Erythroblast (primary cell): ENCODE measurements at places on chromosomes 6 and 20.

DNA sequence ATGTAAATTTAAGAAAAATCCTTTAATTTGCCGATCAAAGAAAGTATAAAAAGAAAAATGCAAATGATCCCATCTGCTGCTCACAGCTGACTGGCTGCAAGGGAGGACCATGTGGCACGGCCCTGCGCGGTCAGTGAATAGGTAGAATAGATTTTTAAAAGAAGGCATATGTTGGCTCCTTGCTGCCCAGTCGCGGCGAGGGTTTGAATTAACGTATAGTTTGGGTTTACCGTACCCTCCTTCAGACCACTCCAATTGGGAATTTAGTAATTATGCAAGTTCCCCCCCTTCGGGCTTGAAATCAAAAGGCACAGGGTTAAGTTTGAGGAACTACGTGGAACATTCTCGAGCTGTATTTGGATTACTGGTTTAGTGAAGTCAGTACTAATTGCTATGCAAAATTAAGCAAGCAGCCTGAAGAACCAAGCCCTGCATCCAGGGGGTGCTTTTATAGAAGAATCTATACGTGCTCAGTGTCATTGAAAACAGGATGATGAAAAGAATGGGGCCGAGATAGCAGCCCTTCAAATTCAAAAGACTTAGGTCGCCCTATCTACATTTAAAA, 1.1 kb upstream of the BEND3 start:
- DNase-seq, result peak; percentile 54

- DNase-seq, result no peak
Observed at GRCh38 chr6:43742931-43743632, 26.9 kb upstream of the VEGFA start.

- DNase-seq, result no peak
Observed at GRCh38 chr6:38797391-38797790, 82.3 kb downstream of the DNAH8 start.

GRCh38 chr6:18317850-18318249, 53.5 kb upstream of the DEK start:
- no peak for DNase-seq

DNA sequence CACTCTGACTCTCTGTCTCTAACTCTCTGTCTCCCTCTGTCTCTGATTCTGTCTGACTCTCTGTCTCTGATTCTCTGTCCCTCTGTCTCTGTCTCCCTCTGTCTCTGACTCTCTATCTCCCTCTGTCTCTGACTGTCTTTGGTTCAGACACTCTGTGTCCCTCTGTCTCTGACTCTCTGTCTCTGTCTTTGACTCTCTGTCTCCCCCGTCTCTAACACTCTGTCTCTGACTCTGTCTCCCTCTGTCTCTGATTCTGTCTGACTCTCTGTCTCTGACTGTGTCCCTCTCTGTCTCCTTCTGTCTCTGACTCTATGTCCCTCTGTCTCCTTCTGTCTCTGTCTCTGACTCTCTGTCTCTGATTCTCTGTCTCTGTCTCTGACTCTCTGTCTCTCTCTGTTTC, 21.7 kb upstream of the NOL4L start:
- DNase-seq, result no peak

DNA sequence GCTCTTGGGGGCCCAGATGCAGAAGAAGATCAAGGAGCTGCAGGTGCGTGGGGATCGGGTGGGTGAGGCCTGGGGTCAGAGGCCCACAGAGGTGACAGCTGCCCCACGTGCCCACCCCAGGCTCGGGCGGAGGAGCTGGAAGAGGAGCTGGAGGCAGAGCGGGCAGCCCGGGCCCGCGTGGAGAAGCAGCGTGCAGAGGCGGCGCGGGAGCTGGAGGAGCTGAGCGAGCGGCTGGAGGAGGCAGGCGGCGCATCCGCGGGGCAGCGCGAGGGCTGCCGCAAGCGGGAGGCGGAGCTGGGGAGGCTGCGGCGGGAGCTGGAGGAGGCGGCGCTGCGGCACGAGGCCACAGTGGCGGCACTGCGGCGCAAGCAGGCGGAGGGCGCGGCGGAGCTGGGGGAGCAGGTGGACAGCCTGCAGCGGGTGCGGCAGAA, 41.5 kb downstream of the MYH7B start:
- DNase-seq, result peak; percentile 30

DNA sequence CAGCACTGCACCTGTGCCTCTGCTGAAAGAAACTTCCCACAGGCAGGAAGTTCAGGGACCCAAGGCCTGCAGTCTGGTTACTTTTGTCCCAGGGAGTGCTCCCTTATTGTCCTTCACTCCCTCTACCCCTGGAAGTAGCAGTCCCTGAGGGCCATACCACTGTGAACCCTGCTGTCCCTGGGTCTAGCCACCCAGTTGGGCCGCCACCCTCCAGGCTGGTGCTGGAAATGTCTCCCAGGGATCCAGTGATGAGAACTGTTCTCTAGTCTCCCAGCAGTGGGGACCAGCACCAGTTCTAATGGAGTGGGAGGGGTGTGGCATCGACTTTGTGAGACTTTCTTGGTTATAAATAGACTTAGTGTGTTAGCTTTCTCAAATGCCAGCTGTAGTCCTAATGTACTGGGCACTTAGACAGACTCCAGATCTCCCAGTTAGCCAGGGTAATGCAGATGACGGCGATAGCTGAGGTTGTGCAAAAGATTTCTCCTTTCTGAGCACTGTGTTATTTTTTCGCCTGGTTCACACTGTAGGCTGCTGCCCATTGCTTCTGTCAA, 462.5 kb downstream of the CDH26 start:
- no peak for DNase-seq

- no peak for DNase-seq
Observed at GRCh38 chr6:11381801-11382513, 149.5 kb upstream of the NEDD9 start.

DNA sequence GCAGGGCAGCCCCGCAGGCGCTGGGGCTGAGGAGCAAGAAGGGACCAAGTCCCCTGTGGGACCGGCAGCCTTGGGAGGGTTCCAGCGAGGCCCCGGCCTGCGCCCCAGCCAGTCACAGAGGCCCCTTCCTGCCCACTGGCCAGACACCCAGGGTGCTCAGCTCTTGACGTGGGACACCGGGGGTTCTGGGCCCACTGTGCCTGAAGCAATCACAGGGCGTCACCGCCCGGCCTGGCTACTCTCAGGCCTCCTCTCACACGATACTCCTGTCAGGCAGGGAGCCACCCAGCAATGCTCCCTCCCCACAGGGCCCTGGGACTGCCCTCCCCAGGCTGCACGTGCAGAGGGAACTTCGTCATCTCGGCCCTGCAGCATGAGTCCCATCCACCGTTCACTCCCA, 14.5 kb downstream of the TAF4 start:
- DNase-seq, result no peak

DNA sequence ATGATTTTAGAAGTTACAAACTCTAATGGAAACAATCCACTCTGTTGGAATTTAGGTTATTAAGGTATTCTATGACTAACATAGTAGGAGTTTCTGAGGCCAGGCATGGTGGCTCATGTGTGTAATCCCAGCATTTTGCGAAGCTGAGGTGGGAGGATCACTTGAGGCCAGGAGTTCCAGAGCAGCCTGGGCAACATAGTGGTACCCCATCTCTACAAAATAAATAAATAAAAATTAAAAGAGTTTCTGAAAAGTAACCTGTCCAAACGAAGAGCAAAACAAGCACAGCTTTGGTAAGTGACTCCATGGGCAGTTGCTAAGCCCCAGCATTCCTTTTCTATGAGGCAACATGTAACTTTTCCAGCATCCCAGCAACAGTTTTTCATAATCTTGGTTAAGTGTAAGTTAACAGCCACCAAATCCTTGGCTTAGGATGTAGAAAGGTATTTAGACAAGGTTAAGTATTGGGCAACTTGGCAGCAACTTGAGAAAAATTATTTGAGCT, 86.3 kb downstream of the SOX4 start:
- no peak for DNase-seq

GRCh38 chr6:170578909-170579308, 5.5 kb downstream of the PDCD2 start:
- no peak for DNase-seq
